ENCODE measurements at places on chromosomes 16 and 17. TPM values are rescaled to one million over a fixed set of nuclear protein-coding genes. Genes with fewer than 3 reads are reported as not detected.

GRCh38 chr17:82072827-82073226 lies 7.2 kb upstream of the DUS1L start:
- no peak for DNase-seq
- no peaks in the 10 kb centered on the region for H3K4me1 ChIP-seq
- no peak overlapping the region for H3K4me3 ChIP-seq

Gene CPHXL2
- total RNA-seq, result not detected

DNA sequence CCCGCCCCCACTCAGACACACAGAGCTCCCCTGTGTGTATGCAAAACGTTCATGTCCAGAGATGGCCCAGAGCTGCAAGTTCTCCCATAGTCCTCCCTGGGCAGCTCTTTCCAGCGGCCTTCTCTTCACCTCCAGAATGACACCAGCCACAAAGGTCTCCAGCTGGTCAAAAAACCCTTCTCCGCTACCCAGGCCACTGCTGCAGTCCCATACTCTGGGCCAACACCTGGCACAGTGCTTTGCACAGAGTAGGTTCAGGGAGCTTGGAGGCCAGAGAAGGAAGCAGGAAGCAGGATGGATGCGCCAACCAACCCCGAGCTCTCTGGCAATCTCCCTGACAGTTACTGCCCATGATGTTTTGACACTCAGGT lies 1.1 kb upstream of the STAT5B start:
- no peaks in the 10 kb centered on the region for H3K27me3 ChIP-seq
- peak overlapping the region; percentile 90 for H3K4me3 ChIP-seq
- peaks cover 39% of the 10 kb centered on the region for H3K4me1 ChIP-seq

Gene PRDM7
- total RNA-seq, result not detected

Gene MYH2
- 0.37 TPM for total RNA-seq

Gene PABPN1L
- not detected for total RNA-seq

DNA sequence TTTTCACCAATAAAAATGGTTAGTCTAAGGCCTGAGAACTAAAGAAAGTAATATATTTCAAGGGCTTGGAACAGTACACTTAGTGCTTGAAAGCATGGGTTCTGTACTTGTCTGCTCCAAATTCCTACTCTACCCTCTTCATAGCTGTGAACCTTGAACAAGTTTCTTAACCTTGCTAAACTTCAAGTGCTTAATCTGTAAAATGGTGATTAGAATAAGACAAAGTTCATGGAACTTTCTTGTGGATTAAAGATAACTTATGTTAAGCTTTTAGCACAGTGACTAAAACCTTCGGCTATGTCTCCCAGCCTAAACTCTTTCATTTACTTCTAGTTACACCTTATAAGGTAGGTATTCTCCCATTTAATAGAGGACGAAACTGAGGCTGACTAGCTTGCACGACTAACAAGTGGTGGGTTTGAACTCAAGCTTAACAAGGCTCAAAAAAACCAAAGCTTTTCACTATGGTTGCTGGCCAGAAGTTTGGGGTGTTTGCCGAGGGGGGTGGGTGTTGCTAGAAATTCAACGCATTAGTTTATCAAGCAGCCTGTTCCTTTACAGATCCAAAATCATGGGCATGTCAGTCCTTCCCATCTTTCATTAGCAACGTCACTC lies 28.8 kb downstream of the CDRT4 start:
- no peak overlapping the region for H3K4me3 ChIP-seq
- H3K4me1 ChIP-seq, result no peaks in the 10 kb centered on the region
- H3K27me3 ChIP-seq, result no peaks in the 10 kb centered on the region
- DNase-seq, result no peak
- no peak overlapping the region for H3K27ac ChIP-seq
- no peaks in the 10 kb centered on the region for H3K36me3 ChIP-seq

GRCh38 chr17:61323003-61323908 lies 76.4 kb upstream of the TBX2 start:
- H3K27ac ChIP-seq, result no peak overlapping the region
- peaks cover 34% of the 10 kb centered on the region for H3K4me1 ChIP-seq
- H3K36me3 ChIP-seq, result no peaks in the 10 kb centered on the region
- no peak for DNase-seq

- H3K4me3 ChIP-seq, result no peak overlapping the region
- no peaks in the 10 kb centered on the region for H3K4me1 ChIP-seq
- DNase-seq, result no peak
- H3K27ac ChIP-seq, result no peak overlapping the region
- H3K27me3 ChIP-seq, result no peaks in the 10 kb centered on the region
Measured at GRCh38 chr17:82909322-82909904, 69.6 kb upstream of the ZNF750 start.

Gene CFAP119
- total RNA-seq, result 8.0 TPM

DNA sequence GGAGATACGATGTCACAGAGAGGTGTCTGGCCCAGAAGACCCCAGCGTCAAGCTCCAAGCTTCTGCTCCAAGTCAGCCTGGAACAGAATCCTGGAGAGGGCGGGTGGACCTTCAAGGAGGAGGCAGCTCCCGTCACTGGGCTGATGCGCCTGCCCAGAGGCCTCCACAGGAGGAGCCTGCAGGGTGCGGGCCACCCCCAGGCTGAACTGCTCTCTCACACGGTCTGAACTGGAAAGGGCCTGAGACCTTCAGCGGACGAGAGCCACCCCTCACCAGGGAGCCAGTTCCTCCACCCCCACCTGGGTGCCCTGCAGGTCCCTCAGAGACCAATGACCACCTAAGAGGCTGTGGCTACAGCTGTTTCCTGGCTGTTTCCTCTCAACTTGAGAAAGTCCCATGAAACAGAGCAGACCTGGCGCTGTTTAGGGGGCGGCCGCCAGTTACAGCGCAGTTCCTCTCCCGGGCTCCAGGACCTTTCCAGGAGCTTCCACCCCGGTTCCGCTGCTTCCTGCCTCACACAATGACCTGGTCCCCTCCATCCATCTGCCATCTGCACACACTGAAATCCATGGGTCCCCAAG lies 36.0 kb upstream of the KLHDC4 start:
- peaks cover 4% of the 10 kb centered on the region for H3K4me1 ChIP-seq
- H3K4me3 ChIP-seq, result no peak overlapping the region
- no peak overlapping the region for H3K27ac ChIP-seq
- DNase-seq, result no peak
- no peaks in the 10 kb centered on the region for H3K27me3 ChIP-seq

Gene PRSS53
- 2.3 TPM for total RNA-seq

DNA sequence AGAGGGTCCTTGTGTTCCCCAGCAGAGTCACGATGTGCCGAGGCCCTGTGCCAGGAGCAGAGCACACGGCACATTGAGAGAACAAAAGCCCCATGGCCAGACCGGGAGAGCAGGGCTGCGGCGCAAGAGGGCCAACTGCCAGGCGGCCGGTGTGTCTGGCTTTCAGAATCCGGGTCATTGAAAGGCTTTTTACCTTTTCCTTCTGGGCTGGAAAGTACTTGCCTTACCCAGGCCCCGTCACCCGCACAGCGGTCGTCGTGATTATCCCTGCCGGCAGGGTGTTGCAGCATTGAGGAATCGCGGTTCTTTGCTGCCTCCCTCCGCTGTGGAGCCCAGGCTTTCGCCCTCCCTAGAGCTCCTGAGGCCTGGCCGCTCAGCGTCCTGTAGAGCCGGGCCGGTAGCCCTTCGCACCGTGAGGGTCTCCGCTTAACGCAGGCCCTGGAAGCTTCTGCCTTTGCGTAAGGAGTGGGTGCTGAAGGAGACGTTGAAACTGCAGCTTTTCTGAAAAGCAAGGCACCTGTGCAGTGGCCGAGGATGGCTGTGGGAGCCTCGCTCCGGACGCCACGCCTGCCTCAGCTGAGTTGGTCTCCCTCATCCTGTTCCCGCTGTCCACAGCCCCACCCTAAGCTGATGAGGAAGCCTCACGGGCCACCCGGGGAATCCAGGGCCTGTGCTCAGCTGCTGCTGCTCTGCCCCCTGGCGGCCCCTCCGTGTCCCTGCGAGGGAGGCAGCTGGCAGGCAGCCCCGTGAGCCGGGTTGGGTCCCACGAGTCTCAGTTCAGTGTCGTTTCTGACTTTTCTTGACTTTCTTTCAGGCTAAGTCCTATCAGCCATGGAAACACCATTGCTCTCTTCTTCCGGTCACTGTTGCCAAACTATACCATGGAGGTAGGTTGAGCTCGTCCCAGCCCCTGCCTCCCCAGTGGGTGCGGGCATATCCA lies 8.6 kb upstream of the MC1R start:
- H3K36me3 ChIP-seq, result no peaks in the 10 kb centered on the region
- no peak overlapping the region for H3K4me3 ChIP-seq
- peak; percentile 86 for DNase-seq
- peak overlapping the region; percentile 71 for H3K27ac ChIP-seq
- no peaks in the 10 kb centered on the region for H3K27me3 ChIP-seq
- peaks cover 6% of the 10 kb centered on the region for H3K4me1 ChIP-seq

DNA sequence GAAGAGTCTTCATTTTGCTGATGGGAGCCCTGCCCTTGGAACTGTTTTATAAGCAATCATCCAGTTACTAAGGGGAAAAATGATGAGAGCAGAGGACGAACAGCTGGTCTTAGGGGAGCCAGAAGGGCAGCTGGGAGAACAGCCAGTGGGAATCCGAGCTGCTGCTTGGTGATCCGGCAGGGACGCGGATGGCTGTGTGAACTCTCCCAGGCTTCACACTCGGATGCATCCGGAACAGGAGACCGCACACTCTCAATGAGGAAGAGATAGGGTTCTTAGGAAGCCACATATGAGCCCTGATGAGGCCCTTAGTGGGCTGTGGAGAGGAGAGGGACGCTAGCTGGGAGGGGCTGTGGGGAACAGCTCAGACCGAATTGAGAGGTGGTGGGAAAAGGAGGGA lies 5.0 kb upstream of the CACNG5 start:
- no peak overlapping the region for H3K27ac ChIP-seq
- no peak overlapping the region for H3K4me3 ChIP-seq
- peaks cover 27% of the 10 kb centered on the region for H3K27me3 ChIP-seq

- DNase-seq, result peak; percentile 92
- H3K4me3 ChIP-seq, result peak within 1 kb of the TSS; percentile 76
- no peaks in the 10 kb centered on the region for H3K4me1 ChIP-seq
- peaks cover 15% of the 10 kb centered on the region for H3K27me3 ChIP-seq
- H3K27ac ChIP-seq, result no peak within 1 kb of the TSS
- no peaks in the 10 kb centered on the region for H3K36me3 ChIP-seq
Measured at GRCh38 chr16:15434425-15435215, at the start of gene BMERB1. BMERB1 (plus strand) TSS chr16:15434588; CDS start chr16:15434654, 66 bp downstream.

Gene LRRC36
- total RNA-seq, result 0.34 TPM

- no peaks in the 10 kb centered on the region for H3K27me3 ChIP-seq
- DNase-seq, result no peak
- no peaks in the 10 kb centered on the region for H3K36me3 ChIP-seq
- H3K4me1 ChIP-seq, result peaks cover 15% of the 10 kb centered on the region
- H3K27ac ChIP-seq, result no peak overlapping the region
Measured at GRCh38 chr16:17350207-17350606, 120.6 kb downstream of the XYLT1 start.

Measured in neural progenitor cell (in vitro differentiated cells).